ENCODE measurements at places on chromosomes 13 and 19. TPM values are rescaled to one million over a fixed set of nuclear protein-coding genes. Genes with fewer than 3 reads are reported as not detected.

Gene RXFP2
- total RNA-seq, result not detected

Gene PSG1
- total RNA-seq, result not detected

Gene RNF113B
- total RNA-seq, result not detected

Gene IGFL3
- total RNA-seq, result not detected

DNA sequence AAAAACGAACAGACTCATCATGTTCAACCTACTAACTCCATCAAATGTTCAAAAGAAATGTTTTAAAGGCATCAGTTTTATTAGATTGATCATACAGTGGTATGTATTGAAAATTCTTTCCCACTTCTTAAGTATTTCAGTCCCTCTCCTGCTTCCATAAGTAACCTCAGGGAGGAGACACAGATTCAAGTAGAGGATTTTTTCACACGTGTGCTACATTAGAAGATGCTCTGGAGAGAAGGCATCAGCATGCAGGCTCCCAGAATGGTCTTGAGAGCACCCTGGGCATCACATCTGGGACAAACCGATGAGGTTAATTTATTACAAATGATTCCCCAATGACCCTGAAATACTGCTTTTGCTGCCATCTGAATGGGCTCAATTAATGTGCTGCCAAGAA, 3.6 kb downstream of the GPR12 start:
- DNase-seq, result no peak

DNA sequence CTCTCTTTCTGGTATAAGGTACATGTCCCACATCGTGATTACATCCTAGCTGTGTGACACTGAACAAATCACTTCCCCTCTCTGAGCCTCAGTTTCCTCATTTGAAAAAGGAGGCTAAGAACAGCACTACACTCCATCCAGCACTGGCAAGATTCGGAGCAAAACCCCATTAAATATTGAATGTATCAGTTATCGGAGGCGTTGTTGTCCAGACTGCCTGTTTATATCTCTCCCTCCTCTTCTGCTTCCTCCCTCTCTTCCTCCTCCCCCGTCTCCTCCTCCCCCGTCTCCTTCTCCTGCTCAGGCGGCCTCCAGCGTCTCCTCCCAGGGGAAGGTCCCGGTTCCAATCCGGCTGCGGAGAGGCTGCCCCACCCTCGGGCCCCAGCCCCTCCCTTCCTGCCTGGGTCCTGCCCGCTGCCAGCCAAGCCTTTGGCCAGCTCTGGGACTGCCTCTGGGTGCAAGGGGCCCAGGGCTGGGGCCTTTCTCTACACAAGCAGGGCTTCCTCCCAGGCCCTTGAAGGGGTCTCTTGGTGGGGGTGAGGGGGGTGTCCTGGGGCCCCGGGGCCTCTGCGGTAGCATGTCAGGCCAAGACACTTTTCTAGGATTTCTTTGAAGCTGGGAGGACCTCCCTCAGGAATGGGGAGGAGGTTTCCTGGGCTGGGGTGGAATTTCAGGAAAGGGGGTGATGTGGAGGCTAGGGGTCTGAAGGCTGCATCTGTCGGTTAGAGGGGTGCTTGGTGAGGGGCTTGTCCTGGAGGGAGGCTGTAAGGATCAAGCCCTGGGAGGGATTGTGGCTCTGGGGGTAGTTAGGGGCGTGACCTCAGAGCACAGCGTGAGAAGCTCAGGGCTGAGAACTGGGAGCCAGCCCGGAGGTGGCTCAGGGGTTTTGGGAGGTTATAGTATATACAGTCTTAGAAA, 1.9 kb downstream of the RRAS start:
- DNase-seq, result peak; percentile 81

DNA sequence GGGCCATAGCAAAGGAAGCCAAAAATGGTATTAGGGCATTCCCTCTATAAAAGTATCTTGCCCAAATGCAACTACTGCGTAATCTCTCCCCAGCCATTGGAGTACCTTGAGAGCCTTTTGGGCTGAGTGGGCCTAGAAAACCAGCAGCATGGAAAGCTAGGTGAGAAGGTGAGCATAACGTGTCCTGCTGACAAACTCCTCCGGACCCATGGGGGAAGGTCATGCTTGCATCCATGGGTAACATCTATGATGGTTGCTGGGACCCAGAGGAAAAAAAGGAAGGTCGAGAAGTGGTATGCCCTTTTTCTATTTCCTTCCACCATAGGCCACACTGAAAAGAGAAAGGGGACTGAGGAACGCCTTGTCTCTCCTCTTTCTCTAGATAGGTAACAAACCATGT, 57.4 kb downstream of the ZNF728 start:
- DNase-seq, result peak; percentile 9

- no peak for DNase-seq
Observed at GRCh38 chr13:97798171-97798821, 155.2 kb upstream of the IPO5 start.
